SK-N-DZ (cell line): ENCODE measurements at places on chromosomes 3 and 15.

GRCh38 chr15:62063825-62064635 lies 2.7 kb upstream of the C2CD4A start:
- DNase-seq = no peak

- DNase-seq = no peak
Measured at GRCh38 chr3:120338517-120338916, 10.6 kb downstream of the LRRC58 start.

DNA sequence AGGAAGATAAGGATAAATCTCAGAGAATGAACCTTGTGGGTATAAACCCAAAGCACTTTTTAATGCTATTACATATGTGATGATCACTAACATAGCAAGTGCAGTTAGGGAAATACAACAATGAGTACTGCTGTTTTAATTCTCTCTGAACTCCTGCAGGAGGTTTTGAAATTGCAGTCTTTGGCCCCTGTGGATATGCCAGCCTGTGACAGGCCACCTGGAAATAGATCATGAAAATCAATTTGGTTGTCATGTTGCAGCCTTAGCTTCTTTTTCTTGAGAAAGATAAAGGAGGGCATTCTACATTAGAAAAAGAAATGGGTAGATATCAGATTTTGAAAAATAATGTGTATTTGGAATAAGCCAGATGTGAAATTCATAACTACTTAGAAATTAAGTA lies 103.6 kb downstream of the RSRC1 start:
- no peak for DNase-seq

- DNase-seq = no peak
Measured at GRCh38 chr15:71810256-71811035, at the start of gene NR2E3. TSS of gene NR2E3 (plus strand) at chr15:71810554. CDS start at chr15:71810744, 190 bp downstream.

- no peak for DNase-seq
Measured at GRCh38 chr3:157135671-157136396, 24.1 kb downstream of the CCNL1 start.

GRCh38 chr3:195154793-195155535 lies 116.0 kb downstream of the XXYLT1 start:
- no peak for DNase-seq

- no peak for DNase-seq
Measured at GRCh38 chr3:42214565-42215283, 51.3 kb downstream of the CCK start.

GRCh38 chr3:159664006-159664405 lies 324.6 kb upstream of the IL12A start:
- no peak for DNase-seq

GRCh38 chr3:190265796-190266195 lies 56.5 kb downstream of the CLDN1 start:
- DNase-seq = no peak

DNA sequence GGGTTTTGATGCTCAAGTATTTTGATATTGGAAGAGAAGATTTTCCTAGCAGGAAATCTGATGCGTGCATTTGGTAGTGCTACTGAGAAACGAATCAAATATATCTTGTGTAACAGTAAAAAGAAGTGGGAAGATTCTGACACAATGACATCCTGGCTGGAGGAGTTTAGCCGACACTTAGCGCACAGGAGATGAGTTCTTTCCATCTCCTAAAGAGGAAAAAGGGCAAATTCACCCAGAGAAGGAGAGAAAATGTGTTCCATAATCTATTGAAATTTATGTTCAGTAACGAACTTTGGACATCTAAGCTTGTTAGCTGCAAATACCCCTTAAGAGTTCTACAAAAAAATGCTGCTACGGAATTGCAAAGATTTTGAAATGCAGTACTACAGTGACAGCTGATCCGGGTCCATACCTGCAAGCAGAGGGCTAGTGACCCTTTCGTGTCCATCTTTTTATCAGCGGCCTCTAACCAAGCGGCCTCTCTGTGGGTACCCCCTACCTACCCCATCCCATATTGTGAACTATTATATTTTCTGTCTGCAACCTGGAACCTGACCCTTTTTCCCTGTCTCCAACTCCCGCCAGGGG lies 971 bp downstream of the CPOX start:
- no peak for DNase-seq

DNA sequence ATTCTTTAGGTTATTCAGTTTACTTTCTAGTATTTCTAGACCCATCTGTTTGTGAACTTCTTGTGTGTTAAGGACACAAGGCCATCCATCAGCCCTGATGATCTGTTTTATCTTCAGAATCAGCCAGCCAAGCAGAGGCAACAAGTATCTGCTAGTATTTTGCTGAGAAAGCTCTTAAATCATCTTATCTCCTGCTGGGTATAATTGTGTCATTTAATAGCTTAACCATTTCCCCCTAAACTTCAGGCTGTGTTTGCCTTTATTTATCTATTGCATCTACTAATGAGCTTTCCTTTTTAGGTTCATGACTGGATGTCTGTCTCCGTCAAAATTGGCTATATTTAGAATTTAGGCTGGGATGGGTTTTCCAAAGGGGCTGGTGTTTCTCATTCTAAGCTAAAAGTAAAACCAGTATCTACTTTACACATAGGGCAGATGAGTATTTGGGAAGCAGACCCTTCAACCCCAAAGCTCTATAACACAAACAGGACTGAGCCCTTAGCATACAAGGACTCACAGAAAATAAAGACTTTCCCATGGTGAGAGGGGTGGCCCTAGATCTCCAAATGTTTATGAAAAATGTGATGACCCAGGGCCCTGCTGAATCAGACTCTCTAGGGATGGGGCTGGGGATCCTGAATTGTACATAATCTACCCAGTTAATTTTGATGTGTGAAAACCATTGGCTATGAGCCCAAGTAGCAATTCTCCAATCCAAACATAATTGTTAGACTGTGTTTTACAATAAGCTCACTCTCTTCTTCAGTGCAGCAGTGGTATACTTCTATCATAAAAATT lies 65.3 kb upstream of the PSMD6 start:
- DNase-seq = peak; percentile 17

DNA sequence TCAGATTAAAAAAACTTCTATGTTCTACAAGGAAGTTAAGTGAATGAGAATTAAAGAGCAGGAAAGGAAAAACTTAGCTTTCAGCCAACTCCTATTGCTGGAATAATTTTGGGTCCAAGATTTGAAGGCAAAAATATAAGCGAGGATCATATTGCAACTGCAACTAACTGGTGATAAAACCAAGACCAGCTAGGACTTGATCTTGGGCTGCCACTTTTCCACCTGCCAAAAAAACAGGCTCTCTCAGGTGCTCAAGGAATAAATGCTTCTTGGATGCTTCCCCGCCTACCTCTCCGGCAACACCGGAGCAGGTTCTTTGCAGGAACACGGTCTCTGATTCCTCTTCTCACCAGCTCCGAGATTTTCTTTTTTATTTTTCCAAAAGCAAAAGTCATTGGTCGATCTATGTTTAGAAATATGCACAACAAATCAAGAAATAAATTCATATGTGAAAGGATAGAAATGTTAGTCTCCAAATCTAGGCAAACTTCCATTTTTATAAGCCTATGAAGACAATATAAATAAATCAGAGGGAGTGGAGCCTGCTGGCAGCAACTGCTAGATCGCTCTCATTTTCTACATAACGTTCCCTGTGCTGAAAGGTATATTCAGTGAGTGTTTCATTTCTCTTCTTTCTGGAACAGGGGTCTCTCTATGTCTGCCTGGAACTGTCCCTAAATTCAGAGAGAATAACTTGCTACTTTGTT lies 241.9 kb downstream of the NTRK3 start:
- DNase-seq = no peak

GRCh38 chr3:28042095-28042635 lies 199.3 kb upstream of the CMC1 start:
- DNase-seq = no peak

- DNase-seq = peak; percentile 17
Measured at GRCh38 chr3:64399205-64399800, 174.0 kb upstream of the PRICKLE2 start.

DNA sequence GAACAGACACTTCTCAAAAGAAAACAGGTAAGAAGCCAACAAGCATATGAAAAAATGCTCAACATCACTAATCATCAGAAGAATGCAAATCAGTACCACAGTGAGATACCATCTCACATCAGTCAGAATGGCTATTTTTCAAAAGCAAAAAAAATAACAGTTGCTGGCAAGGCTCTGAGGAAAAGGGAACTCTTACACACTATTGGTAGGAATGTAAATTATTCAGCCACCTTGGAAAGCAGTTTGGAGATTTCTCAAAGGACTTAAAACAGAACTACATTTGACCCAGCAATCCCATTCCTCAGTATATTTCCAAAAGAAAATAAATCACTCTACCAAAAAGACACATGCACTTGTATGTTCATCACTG lies 95.6 kb downstream of the APBA2 start:
- DNase-seq = no peak

DNA sequence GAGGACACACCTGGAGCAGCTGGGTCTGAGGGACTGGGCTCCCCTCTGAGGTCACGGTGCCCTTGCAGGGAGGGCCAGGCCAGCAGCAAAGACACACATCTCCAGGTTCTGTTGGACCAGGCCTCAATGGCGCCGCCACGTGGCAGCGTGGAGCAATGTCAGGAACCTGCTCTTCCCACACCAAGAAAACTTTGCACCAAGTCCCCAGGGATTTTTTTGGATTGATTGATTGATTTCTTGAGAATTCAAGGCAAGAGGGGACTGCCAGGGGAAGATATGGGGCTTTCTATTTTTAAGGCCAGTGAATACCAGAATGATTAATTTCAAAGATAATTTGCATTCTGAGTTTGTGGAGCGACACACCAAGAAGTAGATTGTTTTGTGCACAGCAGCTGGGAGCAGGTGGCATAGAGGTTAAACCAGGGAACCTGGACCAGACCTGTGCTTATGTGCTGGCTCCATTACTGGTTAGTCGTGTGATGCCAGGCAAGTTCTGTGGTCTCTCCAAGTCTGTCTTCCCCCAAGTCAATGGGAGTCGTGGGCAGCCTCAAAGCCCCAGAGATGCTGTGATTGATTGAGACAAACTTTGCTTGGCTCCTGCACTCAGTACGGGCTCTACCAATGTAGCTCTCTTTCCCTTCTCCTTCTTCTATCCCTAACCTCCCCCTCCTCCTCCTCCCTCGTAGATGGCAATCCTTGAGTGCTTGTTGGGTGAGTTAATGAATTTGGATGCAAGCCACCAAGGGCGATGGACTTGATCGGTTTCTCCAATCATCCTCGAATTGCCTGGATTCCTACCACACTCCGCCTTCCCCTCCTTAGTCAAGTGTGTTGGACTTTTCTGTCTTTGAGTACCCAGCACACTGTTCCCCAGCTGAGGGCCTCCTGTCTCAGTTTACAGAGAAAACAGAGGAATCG lies 96.2 kb upstream of the TRPM1 start:
- no peak for DNase-seq

- peak; percentile 72 for DNase-seq
Measured at GRCh38 chr3:149936812-149937230, 33.9 kb downstream of the PFN2 start.

DNA sequence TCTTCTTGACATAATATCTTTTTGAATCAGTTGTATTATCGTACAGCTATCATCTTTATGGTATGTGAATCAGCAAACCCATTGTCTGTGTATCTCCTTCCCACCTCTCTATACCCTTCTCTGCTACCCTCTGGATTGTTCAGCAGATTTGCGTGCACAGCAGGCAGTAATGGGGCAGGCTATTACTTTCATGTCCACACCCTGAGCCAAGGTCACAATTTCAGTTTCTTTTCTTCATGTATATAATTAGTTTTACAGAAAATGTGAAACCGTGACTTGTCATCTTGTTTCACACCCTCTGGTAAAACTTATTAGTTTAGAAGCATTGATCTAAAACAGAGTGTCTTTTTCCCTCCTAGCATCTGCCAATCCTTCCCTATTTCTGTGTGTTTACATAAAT lies 770.4 kb upstream of the SEMA6D start:
- DNase-seq = no peak

- DNase-seq = no peak
Measured at GRCh38 chr3:4754180-4755086, 224.8 kb upstream of the BHLHE40 start.

GRCh38 chr3:123602325-123602724 lies 17.5 kb upstream of the HACD2 start:
- DNase-seq = no peak

GRCh38 chr3:190733591-190734146 lies 128.8 kb downstream of the GMNC start:
- DNase-seq = no peak

- DNase-seq = no peak
Measured at GRCh38 chr15:25987638-25988037, 124.5 kb upstream of the ATP10A start.

DNA sequence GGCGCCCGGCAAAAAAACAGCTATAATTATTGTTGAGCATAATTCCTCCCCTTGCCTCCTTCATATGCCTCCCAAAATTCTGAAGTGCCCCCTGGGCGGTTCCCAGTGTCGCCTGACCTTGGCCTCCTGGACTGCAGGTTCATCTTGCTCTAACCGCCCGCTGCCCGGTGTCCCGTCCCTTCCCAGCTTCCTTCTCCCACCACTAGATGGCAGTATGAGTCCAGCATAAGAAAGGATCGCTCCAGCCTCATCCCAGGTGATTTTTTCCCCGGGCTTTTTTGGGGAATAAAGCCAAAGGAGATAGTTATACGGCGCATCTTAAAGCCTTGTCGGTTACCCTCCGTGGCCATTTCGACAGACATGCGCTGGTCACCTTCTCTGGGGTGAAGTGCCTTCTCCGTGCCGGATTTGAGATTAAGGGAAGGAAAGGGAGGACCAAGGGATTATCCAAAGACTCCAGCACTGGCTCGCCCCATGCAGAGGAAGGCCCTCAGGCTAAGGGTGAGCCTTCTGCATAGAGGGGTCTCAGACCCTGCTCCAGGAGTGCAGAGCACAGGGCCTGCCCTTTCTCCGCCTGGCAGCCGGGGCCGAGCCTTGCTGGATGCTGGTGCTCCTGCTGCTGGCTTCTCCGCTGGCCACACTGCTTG lies 45.8 kb upstream of the TRA2B start:
- peak; percentile 71 for DNase-seq

GRCh38 chr3:63926309-63926708 lies 14.1 kb upstream of the SCAANT1 start:
- DNase-seq = no peak

DNA sequence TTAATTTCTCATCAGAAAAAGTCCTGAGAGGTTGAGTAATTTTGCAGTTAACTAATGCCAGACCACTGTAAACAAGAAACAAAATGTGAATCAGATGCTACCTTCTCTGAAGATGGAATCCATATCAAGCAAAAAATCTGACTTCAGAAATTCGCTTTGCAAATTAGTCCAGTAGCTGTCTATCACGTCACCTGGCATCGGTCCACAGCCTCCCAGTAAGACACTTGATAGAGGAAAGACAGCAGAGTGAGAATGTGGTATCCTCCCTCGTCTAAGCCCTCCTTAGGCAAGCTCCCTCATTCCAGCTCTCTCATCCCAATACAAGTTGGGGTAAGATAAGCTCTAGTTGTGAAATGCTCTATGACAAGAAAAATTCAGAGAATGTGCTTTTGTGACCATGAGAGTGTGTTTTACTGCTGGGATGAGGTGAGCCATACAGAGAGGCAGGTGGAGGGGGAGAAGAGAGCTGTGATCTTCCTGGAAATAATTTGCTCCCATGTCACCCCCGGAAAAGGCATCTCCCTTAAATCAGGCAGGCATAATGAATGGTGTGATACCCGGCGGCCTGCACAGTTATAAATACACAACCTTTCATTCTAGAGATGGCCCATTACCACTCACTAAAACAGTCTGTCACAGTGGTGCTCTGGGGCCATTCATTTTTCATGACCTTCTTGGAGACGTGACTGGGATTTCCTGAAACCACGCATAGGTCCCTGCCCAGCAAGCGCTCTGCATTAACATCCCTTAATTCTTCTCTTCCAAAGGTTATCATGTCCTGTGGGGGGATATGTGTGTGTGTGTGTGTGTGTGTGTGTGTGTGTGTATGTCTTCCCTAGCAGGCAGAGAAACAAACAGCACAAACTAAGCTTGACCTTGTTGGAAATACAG lies 602.0 kb upstream of the KCNMB2 start:
- DNase-seq = peak; percentile 89

GRCh38 chr3:186815435-186815834 lies 9.2 kb upstream of the RFC4 start:
- no peak for DNase-seq
